GM19239 (cell line): ENCODE measurements at places on chromosomes 1 and 21.
A peak's percentile ranks its signal among the peaks of the same experiment; 100 is the strongest.

- DNase-seq: no peak
Observed at GRCh38 chr1:31725777-31726535, 22.1 kb upstream of the COL16A1 start.

DNA sequence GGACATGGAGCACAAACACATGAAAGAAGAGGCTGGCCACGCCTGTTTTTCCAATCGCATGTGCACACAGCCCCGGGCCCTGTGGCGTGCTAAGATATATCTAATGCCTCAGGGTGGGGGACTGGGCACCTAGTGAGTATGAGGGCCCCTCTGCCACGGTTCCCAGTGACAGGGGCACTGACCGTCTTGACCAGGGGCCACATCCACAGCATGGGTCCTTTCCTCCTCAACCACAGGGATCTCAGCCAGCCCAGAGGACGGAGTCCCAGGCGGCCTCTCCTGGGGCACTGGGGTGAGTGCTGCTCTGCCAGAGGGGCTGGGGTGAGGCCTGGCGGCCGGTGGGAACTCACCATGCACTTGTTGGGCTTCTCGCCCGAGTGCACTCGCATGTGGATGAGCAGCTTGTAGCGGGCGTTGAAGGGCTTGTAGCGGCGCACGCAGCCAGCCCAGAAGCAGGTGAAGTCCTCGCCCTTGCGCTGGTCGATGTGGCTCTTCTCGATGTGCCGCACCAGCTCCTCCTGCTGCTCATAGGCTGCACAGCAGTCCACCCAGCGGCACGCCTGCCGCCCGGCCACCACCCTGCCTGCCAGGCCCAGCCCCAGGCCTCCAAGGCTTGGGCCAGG is 134.7 kb downstream of the DMRTB1 start:
- no peak for DNase-seq

DNA sequence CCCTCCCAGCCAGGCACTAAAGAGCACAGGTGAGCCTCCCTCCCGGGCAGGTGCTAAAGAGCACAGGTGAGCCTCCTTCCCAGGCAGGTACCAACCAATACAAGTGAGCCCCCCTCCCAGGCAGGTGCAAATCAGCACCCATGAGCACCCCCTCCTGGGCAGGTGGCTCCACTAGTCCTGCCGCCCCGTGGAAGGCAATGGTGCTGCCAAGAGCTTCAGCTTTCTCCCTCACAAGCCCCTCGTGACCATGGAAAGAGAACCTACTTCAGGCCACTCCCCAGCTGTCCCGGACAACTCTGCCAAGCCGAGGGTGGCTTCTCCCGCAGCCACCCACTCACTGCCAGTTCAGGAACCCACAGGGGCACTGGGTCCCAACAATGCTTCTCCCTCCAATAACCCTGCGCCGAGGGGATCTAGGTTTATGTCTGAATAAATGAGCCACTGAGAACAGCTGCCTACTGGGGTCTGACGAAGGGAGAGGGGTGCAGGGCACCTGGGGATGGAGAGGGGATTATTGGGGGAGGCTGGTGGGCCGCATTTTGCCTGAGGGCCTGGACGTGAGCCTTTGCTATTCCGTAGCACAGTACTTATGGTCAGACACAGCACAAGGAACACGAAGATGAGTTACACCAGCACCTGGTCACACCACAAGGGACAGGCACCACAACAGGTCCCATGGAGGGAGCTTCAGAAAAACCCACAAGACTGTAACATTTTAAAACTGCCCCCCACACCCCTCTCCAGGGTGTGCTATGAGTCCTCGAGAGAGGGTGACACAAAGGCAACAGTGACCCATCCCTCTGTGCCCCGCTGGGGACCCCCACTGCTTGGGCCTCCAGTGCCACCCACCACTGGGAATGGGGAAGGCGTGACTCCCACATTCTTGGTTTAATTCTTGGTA is 46.3 kb downstream of the PRDM15 start:
- peak; percentile 59 for DNase-seq

GRCh38 chr21:34313116-34313515 is 50.7 kb upstream of the KCNE2 start:
- no peak for DNase-seq

DNA sequence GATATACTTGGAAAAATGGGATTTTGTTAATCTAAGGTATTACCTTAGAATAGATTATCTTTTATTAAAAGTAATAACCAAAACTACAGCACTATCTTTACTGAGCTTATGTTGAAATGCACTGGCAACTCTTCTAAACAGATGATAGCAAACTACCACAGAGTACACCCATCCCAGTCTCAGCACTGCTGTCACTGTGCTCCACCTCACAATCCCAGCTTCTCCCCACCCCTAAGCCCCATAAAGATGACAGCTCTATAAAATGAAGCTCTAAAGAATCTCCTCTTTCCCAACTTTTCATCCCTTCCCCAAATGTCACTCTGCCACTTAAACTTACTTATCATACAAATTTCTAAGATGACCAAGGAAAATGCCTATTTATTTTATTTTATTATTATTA is 6.4 kb downstream of the DSTYK start:
- DNase-seq: no peak

GRCh38 chr1:167756730-167757405 is 35.1 kb downstream of the MPZL1 start:
- no peak for DNase-seq

GRCh38 chr1:30929135-30929889 is 20.8 kb upstream of the SDC3 start:
- DNase-seq: no peak

DNA sequence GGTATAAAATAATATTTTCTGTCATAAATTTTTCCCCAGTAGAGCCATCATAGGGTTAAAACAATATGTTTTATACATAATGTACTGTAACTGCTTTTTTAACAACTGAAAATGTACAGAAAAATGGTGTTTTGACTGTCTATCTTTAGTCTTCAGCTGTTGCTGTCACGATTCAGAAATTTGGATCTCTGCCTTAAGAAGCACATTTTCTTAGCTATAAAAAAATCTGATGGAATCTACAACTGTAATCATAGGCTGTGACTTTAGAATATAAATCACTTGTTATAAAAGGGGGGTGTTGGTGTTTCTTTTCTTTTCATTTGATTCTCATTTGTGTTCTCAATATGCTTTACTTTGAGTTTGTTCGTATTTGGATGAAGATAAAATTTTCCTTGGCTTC is 187.5 kb downstream of the PDE4B start:
- no peak for DNase-seq

DNA sequence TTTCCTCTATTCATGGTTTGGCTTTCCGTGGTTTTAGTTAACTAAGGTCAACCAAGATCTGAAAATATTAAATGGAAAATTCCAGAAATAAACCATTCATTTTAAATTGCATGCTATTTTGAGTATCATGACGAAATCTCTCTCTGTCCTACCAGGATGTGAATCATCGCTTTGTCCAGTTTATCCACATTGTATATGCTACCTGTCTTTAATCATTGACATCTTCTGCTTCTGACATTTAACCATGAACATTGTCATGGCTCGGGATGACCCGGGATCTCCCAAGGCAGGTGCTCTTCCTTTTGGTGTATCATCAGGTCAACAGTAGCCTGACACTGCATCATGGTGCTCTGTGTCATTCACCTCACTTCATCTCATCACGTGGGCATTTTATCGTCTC is 125.5 kb upstream of the HNRNPU start:
- DNase-seq: no peak

- no peak for DNase-seq
Observed at GRCh38 chr1:185573162-185573561, 161.0 kb upstream of the HMCN1 start.

GRCh38 chr1:204569478-204569877 is 53.3 kb downstream of the MDM4 start:
- DNase-seq: no peak

- DNase-seq: no peak
Observed at GRCh38 chr21:41199588-41199987, 31.6 kb downstream of the BACE2 start.

DNA sequence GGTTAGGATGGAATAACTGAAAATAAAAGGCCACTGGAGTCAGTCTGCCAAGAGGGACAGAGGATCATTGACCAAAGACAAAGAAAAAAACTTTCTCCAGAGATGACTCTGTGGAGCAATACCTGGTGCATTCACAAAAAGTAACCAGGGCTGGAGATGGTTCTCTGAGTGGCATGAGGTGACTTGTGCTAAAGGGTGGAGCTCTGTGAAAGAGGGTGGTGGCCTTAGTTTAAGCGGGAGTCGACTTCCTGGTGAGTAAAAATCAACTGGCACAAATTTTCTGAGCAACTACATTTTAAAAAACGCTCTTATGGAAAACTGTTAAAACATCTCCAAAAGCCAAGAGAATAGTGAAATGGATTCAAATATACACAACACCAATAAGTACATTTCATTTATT is 10.0 kb downstream of the NHLH2 start:
- no peak for DNase-seq

DNA sequence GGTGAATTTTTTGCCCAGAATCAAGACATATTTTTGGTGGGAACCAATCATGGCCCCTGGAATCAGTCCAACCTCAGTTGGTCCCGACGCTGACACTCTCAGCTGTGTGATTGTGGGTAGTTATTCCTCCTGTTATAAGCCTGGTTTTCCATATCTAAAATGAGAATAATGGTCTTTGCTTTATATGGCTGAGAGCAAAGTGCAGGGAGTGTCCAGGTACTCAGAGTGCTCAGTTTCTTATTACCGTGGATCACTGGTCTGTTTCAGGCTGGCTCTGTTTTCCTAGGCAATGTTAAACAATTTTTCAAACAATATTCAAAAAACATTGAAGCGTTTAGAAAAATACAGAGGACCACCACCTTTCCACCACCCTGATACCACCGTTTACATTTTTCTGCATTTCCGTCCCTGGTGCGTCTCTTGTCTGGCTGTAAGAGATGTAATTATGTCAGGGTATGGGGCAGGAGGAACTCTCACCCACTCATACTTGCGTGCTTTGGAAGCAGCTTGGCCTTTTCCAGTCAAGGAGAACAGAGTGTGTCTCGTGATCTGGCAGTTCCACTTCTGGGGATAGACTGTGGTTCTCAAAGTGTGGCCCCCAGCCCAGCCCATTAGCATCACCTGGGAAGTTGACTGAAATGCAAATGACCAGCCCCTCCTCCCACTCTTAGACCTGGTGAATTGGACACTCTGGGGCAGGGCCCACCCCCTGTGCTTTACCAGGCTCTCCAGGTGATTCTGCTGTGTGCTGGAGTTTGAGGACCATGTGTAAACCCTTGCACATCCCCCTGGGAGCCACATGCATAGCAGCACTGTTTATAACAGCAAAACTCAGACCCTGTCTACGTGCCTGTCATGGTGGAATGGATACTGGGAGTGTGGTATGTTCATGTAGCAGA is 6.8 kb downstream of the MX1 start:
- DNase-seq: no peak

DNA sequence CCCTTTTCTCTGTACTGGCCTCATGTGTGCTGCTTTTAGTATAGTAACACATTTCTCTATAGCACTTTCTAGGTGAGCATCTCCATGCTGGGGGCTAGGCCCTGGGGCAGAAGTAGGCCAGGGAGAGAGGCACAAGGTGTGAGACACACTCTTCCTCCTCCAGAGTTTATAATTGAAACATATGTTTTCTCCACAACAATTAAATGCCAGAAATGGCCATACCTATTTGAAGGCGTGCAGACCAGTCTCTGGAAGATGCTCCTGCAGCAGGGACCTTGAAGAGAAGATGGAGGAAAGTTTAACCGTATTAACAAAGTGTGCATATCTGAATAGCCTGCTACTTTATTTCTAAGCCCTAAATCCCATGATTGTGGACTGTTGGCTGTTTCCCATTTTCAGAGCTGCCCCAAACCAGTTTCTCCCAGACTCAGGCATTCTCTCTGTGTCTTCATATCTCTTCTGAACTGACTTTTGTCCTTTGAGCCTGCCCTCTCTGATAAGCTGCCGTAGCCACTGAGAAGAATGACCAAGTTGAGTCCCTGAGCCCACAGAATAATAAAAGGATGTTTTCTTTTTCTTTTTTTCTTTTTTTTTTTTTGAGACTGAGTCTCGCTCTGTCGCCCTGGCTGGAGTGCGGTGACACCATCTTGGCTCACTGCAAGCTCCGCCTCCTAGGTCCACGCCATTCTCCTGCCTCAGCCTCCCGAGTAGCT is 81.3 kb downstream of the LRRC8D start:
- no peak for DNase-seq

GRCh38 chr1:119160866-119161265 is 20.4 kb upstream of the WARS2 start:
- no peak for DNase-seq

DNA sequence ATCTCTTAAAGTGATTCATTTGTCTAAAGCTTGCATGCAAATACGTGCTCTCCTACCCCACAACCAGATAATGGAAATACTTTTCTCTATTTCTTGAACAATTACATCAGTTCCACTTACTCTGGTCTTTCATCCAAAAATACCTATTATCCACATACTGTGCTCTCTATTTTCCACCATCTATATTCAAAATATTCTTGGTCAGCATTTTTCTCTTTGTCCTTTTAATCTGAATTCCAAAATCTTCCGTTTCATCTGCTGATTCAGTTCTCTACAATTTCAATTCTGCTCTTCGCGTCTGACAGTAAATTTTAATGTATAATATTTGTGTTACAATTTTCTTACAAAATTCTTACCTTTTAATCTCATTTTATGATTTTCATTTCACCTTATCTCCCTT is 110.3 kb downstream of the ZNF648 start:
- no peak for DNase-seq

GRCh38 chr1:210707300-210708240 is 378.9 kb downstream of the HHAT start:
- DNase-seq: no peak

GRCh38 chr1:77015748-77016341 is 148.6 kb downstream of the ST6GALNAC5 start:
- DNase-seq: no peak

DNA sequence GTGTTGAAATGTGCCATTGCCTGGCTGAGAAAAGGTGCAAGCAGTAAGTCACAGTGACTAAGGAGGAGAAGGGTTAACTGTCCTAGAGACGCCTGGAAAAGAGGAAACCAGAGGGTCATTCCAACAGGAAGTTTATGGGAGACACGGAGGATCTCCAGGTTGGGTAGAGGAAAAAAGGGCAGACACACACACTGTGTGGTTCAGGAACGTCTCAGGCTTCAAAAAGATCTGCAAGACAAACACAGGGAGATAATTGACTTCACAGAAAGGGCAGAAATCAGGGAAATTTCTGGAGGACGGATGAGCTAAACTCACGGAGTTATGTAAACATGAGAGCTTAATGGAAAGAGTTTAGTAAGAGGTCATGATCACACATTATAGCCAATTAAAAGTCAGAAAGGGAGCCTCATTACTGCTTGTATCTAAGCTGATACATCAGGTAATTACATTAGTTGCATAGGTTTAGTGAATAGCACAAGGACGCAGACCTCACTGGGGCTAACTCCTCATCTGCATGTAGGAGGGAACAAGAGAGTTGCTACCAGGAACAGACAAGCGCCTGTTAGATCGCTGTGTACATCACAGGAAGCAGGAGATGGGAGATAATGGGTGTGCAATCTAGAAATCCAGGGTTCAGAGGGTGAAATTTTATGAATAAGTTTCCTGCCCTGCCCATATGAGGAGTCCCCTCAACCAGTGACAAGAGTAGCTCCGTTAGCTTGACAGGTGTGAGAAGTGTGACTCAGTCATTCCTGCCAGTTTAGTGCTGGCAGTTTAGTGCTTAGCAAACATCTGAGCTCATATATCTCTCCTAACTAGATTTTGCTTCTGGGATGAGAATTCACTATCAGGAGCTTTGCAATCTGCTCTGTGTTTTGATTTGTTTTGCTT is 96.6 kb upstream of the TNR start:
- no peak for DNase-seq

- DNase-seq: no peak
Observed at GRCh38 chr21:21457077-21457476, 458.9 kb downstream of the NCAM2 start.
